ENCODE measurements at places on chromosomes 4 and X.
A peak's percentile ranks its signal among the peaks of the same experiment; 100 is the strongest.

DNA sequence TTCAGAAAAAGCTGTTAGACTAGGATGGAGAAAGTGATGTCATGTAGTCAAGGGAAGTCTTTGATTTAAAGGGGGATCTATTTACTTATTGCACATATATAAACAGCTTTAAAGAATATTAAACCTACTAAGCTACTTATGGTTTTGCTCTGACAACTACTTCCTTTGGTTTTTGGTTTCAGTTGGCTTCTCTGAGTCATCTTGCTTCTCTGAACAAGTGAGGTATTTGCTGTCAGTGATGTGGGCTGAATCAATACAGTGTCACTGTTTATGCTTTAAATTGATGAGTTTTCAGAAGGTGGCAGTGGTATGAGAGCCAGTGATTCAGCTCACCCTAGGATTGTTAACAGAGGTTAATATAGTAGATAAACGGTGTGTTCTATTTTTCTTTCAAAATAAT is 75.1 kb downstream of the CEP44 start:
- ATAC-seq: peak; percentile 98

GRCh38 chrX:136034668-136035067 is 49.4 kb downstream of the SLC9A6 start:
- ATAC-seq: no peak

DNA sequence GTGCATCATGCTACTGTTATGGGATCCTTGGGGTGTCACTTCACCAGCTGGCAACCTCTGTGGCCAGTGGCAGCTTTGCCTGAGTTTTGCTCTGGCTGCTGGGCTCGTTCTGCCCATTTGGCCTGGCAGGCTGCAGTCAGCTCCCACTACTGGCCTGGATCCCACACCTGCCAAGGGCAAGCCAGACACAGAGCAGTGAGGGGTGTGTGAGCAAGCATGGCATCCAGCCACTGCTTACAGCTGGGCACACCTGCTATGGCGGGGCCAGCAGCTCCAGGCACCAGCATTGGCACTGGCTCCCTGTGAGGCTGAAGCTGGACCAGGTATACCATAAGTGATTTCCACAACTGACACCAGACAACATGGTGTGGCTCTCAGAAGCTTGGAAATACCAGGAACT is 183.4 kb downstream of the NPFFR2 start:
- ATAC-seq: no peak

- ATAC-seq: no peak
Observed at GRCh38 chr4:177771645-177772044, 329.4 kb upstream of the AGA start.

DNA sequence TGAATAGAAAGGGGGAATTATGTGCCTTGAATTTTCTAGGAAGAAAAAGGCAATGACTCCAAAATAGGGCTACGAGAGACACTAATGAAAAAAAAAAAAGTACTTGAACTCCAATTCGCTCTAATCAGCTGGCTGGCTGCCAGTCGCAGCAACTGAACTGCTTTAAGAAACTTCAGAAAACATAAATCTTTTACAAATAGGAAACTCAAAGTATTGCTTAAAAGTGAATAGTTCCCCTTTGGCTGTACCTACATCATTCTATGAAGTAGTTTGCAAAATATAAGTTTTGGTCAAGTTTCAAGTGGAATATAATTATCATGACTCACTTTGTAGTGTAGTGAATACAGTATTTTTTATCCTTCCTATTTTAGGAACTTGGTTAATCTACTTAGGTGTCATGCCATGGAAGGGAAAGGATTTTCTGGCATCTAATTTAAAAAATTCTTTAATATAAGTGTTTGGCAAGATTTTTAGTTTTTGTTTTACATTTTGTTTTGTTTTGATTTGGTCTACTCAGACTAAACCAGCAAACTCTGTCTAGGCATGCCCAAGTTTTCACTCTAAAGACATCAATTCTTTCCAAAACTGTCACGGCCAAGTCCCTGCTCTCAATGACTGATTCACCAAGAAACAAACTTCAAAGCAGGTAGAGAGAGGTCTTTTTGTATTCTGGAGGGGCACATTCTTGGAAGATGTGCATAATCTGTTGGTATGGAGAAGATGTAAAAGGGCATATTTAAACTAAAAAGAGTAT is 382.4 kb upstream of the GALNT7 start:
- ATAC-seq: no peak

GRCh38 chr4:172851534-172851933 is 317.1 kb upstream of the GALNT7 start:
- no peak for ATAC-seq

DNA sequence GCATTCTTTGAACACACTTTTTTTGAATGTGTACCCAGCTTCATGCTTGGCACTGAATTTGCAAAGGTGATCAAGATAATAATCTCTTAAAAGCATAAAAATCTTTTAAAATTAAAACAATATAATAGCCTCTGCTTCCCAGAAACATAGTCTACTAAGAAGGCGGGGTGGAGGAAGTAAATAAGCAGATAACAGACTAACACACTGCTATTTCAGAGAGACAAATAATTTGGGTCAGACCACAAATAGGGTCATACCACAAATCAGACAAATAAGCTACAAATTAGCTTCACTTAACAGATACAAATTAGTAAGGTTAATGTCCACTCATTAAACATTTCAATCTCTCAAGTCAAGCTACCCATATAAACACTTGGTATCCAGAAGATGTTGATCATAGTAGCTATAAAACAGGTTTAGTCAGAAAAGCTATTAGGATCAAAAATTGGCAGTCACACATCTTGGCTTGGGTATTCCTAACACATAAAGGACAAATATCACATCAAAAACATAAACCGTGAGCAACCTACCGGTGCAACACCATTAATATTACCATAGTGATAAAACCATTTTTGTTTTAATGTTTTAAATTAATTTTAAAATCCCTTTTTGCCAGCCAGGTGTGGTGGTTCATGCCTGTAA is 47.3 kb downstream of the PPP3CA start:
- ATAC-seq: no peak

DNA sequence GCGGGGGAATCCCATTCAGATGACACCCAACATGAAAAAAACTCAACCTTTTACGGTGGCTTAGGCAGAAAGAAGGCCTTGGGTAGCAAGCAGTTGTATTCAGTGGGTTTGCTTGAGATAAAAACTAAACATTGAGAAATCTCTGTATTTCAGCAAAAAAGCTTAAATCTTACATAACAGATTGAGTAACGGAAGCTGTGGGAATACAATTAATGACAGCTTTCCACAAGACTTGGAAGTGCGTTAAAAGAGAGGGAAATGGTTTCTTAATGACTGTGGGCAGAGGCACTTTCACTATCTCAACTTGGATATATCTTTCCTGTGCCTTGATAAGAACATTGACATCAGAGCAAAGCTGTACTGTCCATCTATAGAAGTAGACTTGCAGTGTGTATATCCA is 418.5 kb upstream of the HS3ST1 start:
- no peak for ATAC-seq

DNA sequence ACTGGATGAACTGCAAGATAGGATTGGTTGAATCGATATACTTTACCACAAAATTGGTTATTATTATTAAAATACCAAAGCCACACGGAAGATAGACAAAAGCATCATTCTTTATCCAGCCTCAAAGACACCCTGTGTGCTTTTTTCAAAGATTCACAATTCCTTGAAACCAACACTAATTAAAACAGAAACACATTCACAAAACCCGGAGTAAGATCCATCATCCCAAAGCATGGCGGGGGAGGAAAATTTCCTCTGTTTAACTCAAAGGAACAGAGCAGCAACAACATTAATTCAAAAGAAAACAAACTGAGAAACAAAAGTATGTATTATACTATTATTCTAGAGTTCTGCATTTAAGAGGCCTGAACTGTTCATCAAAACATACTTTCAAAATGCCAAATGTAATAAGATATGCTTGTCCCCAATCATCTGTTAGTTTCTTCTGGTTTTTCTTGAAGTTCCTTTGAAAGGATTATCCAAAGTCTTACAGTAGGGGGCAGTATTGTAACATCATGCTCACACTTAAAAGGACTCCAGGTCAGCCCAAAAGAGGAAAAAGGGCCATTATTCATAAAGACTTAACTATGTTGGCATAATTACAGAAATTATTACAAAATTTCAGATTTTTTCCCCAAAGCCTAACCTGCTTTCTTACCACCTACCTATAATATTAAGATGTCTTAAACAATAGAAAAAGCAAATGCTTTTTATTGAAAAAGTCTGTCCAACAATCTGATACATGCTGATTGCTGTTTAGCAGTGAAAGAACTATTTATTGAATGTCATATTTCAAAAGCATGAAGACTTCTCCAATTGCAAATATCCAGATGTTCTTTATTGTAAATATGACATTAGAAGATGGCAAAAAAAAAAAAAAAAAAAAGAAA is 168.7 kb downstream of the SCFD2 start:
- no peak for ATAC-seq

- no peak for ATAC-seq
Observed at GRCh38 chr4:169446824-169447223, 165.6 kb downstream of the NEK1 start.

- peak; percentile 43 for ATAC-seq
Observed at GRCh38 chr4:36303426-36304137, 22.2 kb downstream of the DTHD1 start.

GRCh38 chr4:105025263-105026017 is 121.2 kb upstream of the TET2 start:
- ATAC-seq: no peak

GRCh38 chr4:154954117-154954516 is 173.0 kb downstream of the RBM46 start:
- no peak for ATAC-seq

DNA sequence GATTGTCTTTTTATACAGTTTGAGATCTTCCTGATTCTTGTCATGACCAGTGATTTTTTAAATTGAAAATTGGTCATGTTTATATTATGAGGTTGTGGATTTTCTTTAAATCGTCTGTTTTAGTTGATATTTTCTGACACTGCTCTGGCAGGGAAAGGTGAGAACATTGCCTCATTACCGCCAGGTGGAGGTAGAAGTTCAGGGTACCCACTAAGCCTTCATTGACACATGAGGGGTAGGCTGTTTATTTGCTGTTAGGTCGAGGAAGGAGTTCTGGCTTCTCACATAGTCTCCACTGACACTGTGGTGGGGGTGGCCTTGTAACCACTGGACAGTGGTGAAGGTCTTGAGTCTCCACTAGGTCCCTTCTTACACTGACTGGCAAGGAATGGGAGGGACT is 117.6 kb upstream of the GPR101 start:
- ATAC-seq: no peak

- ATAC-seq: no peak
Observed at GRCh38 chr4:68338625-68339024, 11.3 kb downstream of the YTHDC1 start.

GRCh38 chr4:4759883-4760282 is 99.6 kb upstream of the MSX1 start:
- ATAC-seq: no peak

- ATAC-seq: no peak
Observed at GRCh38 chr4:39480902-39481695, 22.2 kb downstream of the LIAS start.

DNA sequence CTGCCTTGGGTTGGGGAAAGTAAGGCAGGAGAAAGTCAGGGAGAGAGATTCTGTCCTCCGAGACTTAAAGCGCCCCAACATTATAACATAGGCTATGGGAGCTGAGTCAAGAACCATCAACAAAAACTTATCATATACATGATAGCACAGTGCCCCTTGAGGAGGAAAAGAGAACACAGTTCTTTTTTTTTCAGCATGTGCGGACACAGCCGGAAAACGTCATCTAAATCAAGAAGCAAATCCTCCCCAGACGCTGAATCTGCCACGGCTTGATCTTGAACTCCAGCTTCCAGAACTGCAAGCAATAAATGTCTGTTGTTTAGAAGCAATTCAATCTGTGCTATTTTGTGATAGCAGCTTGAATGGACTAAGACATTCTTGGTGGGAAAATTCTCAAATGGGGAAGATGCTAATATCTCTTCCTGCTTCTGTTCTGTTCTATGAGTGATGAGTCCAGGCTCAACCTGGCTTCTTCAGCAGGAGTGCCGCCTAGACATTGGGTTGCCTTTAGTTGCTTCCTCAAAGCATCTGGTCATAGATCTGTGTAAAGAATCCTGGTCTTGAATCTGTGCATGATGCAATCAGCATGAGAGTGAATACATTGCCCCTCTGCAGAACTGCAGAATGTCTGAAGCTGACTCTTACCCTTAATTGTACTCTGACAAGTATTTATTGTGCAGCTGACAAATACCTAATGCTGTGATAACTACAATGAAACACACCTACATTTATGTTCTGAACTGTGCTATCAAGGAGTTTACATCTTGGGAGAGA is 549.8 kb upstream of the PRKX start:
- no peak for ATAC-seq

GRCh38 chr4:183284965-183285364 is 35.1 kb downstream of the CLDN22 start:
- no peak for ATAC-seq

GRCh38 chr4:94743838-94744237 is 13.9 kb upstream of the BMPR1B start:
- ATAC-seq: no peak

GRCh38 chrX:5876984-5877596 is 351.6 kb downstream of the NLGN4X start:
- ATAC-seq: no peak

Data from activated CD4-positive, CD25-positive, alpha-beta regulatory T cell treated with anti-CD3 and anti-CD28 coated beads, Interleukin-2, amount 50 U/mL, for 24 hours (primary cell).